ENCODE measurements at places on chromosomes 2 and 18.

DNA sequence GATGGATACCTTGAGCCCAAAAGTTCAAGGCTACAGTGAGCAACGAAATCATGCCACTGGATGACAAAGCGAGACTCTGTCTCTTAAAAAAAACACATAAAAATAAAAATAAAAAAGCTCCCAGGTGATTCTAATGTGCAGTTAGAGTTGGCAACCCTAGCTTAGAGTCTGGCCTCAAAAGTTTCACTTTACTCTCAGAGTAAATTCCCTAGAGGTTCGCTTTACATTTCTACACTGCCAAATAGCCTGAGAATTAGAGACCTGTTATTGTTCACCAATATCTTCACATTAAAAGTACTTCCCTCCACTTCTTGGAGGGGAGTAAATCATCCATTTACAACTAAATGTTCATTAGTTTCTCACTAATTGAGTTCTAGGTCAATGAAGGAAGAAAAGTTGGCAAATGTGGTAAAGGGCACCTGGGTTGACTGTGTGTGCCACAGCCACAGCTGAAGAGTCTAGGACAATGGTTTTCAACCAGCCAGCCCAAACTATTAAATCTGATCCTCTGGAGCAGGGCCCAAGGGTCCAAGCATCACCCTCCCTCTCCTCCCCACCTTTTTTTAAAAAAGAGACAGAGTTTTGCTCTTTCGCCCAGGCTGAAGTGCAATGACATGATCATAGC, 15.2 kb upstream of the TMEM37 start:
- H3K27ac ChIP-seq, result no peak overlapping the region
- no peaks in the 10 kb centered on the region for H3K4me1 ChIP-seq
- DNase-seq, result no peak
- peaks cover 3% of the 10 kb centered on the region for H3K27me3 ChIP-seq

DNA sequence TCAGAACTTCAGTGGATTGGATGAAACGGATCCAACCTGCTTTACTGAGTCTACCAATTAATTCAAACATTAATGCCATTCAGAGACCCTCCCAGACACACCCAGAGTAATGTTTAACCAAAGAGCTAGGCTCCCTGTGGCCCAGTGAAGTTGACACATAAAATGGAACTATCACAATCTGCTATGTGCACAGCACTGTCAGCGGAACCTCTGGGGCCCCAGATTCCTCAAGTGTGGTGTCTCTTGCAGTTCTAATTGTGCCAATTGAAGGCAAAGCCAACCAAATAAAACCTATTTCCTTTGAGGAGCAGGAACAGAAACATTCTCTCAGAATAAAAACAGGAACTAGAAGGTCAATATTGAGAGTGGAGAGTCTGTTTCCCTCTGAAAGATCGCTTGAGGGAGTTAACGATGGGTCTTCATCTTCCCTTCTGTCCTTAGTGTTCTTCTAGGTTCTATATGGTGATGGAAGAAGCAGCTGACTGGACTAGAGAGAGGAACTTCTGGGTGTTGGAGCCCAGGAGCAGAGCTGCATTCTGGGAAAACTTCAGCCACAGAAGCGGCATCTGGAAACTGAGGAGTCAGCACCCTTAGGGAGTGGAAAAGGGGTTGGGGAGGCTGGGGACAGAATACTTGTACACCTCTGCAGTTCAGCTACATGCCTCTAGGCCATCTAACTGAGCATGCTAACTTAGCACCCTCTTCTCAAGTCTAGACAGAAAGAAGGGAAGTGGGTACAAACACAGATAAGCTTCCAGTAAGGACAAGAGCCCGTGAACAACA, 174.4 kb upstream of the FBXO11 start:
- H3K27me3 ChIP-seq, result no peaks in the 10 kb centered on the region
- no peak overlapping the region for H3K4me3 ChIP-seq
- DNase-seq, result no peak
- H3K4me1 ChIP-seq, result no peaks in the 10 kb centered on the region
- H3K27ac ChIP-seq, result no peak overlapping the region

DNA sequence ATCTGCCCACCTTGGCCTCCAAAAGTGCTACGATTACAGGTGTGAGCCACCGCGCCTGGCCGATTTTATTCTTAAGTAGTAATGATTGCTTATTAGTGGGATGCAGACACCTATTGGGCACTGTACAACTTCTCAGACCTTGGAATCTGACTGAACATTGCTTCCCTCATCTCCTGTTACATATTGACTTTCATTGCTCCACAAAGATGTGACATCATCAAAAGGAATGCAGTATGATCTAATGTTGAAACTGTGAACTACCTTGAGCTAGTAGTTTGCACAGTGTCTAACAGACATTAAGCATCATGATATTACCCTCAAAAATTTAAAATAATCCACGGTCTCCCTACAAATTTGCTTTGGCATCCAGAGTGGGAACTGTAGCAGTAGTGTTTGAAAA, 109.8 kb upstream of the SIX2 start:
- peak; percentile 85 for DNase-seq
- H3K4me1 ChIP-seq, result no peaks in the 10 kb centered on the region
- H3K27me3 ChIP-seq, result no peaks in the 10 kb centered on the region
- no peaks in the 10 kb centered on the region for H3K36me3 ChIP-seq
- no peak overlapping the region for H3K4me3 ChIP-seq
- H3K27ac ChIP-seq, result no peak overlapping the region

- no peaks in the 10 kb centered on the region for H3K4me1 ChIP-seq
- H3K36me3 ChIP-seq, result no peaks in the 10 kb centered on the region
- no peaks in the 10 kb centered on the region for H3K27me3 ChIP-seq
- no peak overlapping the region for H3K4me3 ChIP-seq
Observed at GRCh38 chr2:238304116-238304515, 15.7 kb upstream of the PER2 start.

GRCh38 chr2:89848114-89848513, 1156.6 kb downstream of the RPIA start:
- H3K4me1 ChIP-seq, result no peaks in the 10 kb centered on the region
- H3K4me3 ChIP-seq, result no peak overlapping the region
- no peak for DNase-seq

GRCh38 chr2:113174376-113174750, 592 bp downstream of the PSD4 start:
- no peaks in the 10 kb centered on the region for H3K36me3 ChIP-seq
- H3K4me3 ChIP-seq, result no peak overlapping the region
- no peak for DNase-seq
- H3K27ac ChIP-seq, result no peak overlapping the region
- no peaks in the 10 kb centered on the region for H3K4me1 ChIP-seq

DNA sequence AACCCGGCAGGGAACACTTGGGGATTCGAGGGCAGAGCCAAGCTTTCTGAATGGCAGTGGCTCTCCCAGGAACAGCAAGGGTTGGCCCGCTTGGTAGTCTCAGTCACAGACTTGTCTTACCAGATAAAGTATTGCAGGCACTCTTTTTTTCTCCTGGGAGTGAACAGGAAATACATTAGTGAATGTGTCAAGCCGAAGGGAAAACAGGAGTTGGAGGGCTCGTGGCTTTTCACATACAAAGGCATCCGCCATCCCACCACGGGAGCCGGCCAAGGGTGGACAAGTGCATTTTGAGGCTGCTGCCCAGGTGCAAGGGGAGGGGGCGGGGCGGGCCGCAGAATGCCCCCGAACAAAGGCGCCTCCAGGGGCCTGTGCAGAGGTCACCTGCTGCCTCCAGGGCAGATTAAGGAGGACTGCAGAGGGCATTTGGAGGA, 163.3 kb upstream of the SIX3 start:
- H3K36me3 ChIP-seq, result no peaks in the 10 kb centered on the region
- no peak overlapping the region for H3K27ac ChIP-seq
- H3K4me1 ChIP-seq, result no peaks in the 10 kb centered on the region
- no peaks in the 10 kb centered on the region for H3K27me3 ChIP-seq

- H3K27ac ChIP-seq, result no peak overlapping the region
- no peak overlapping the region for H3K4me3 ChIP-seq
- no peaks in the 10 kb centered on the region for H3K36me3 ChIP-seq
- H3K4me1 ChIP-seq, result no peaks in the 10 kb centered on the region
- no peak for DNase-seq
Observed at GRCh38 chr2:30759481-30759880, 47.8 kb downstream of the CAPN13 start.

DNA sequence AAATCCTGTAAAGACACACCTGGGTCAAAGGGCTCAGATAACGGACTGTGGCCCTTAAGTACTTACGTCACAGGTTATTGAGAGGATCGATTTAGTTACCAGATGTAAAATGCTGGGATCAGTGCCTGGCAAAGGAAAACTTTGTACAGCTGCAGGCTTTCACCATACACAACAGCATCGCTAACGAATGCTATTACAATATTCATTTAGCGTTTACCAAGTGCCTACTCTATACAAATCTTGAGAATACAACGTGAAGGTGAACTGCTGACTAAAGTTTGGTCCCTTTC, 619 bp upstream of the MSH6 start:
- H3K4me3 ChIP-seq, result peak overlapping the region; percentile 77
- no peaks in the 10 kb centered on the region for H3K27me3 ChIP-seq
- H3K4me1 ChIP-seq, result peaks cover 4% of the 10 kb centered on the region
- H3K36me3 ChIP-seq, result no peaks in the 10 kb centered on the region

- H3K27me3 ChIP-seq, result no peaks in the 10 kb centered on the region
- DNase-seq, result no peak
- no peaks in the 10 kb centered on the region for H3K36me3 ChIP-seq
- H3K27ac ChIP-seq, result no peak overlapping the region
- H3K4me1 ChIP-seq, result no peaks in the 10 kb centered on the region
- no peak overlapping the region for H3K4me3 ChIP-seq
Observed at GRCh38 chr2:140154706-140155105, 1374.5 kb upstream of the NXPH2 start.

GRCh38 chr18:79383388-79384056, 12.2 kb upstream of the NFATC1 start:
- no peak overlapping the region for H3K4me3 ChIP-seq
- H3K27ac ChIP-seq, result no peak overlapping the region
- no peaks in the 10 kb centered on the region for H3K4me1 ChIP-seq
- no peak for DNase-seq
- no peaks in the 10 kb centered on the region for H3K36me3 ChIP-seq

DNA sequence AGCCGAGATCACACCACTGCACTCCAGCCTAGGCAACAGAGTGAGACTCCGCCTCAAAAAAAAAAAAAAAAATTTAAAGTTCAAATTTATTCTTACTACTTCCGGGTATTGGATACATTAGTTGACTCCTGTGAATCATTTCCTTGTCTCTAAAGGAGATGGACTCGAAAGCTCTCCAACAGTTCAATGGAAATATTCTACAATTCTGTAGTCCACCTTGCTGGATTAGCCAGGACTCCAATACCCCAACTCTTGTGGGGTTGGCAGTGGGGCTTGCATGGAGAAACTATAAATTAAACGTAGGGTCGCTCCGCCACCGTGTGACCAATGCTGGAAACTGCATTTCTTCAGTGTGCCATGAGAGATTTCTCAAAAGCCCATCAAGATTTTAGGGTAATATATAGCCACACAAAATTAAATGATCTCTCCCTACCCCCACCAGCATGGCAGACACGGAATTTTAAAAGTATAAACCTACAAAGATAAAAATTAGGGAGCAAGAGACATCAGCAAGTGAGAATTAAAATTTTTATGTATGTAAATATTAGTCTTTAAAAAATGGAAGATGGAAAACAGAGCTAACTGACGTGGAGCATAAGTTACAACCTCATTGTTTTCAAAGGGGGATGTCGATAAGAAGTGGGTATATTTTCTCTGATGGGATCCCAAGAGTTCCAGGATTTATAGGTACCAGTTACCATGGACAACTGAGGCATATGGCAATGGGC, 27.8 kb upstream of the GAREM2 start:
- H3K36me3 ChIP-seq, result no peaks in the 10 kb centered on the region
- H3K27ac ChIP-seq, result no peak overlapping the region
- peak; percentile 51 for DNase-seq
- H3K4me3 ChIP-seq, result no peak overlapping the region

DNA sequence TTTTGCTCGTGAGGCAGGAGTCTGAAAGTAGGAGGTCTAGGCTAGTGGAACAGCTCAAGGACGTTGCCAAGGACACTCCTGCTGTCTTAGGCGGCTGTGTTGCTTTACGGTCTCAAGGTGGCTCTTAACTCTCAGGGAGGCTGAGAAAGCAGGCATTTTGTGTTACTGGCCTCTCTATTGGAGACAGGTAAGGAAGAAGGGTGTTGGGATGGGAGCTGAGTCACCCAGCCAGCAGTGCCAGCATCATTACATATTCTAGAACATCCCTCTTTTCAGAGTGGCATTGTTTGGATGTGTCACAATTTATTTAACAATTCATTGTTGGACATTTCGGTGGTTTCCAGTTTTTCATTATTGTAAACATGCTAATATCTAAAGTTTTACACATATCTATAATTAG, 30.8 kb upstream of the TMEM214 start:
- H3K4me3 ChIP-seq, result no peak overlapping the region
- no peaks in the 10 kb centered on the region for H3K36me3 ChIP-seq
- H3K27me3 ChIP-seq, result no peaks in the 10 kb centered on the region
- DNase-seq, result no peak
- H3K27ac ChIP-seq, result no peak overlapping the region

- DNase-seq, result no peak
- no peaks in the 10 kb centered on the region for H3K36me3 ChIP-seq
- H3K4me1 ChIP-seq, result peaks cover 23% of the 10 kb centered on the region
- peak overlapping the region; percentile 56 for H3K27ac ChIP-seq
- H3K27me3 ChIP-seq, result no peaks in the 10 kb centered on the region
Observed at GRCh38 chr2:70104231-70105111, 17.2 kb downstream of the PCBP1 start.
